Stimulated activated CD8-positive, alpha-beta memory T cell treated with anti-CD3 and anti-CD28 coated beads, Interleukin-15, amount 100 ng/mL, for 24 hours (primary cell): ENCODE measurements at places on chromosomes 3 and 15.

DNA sequence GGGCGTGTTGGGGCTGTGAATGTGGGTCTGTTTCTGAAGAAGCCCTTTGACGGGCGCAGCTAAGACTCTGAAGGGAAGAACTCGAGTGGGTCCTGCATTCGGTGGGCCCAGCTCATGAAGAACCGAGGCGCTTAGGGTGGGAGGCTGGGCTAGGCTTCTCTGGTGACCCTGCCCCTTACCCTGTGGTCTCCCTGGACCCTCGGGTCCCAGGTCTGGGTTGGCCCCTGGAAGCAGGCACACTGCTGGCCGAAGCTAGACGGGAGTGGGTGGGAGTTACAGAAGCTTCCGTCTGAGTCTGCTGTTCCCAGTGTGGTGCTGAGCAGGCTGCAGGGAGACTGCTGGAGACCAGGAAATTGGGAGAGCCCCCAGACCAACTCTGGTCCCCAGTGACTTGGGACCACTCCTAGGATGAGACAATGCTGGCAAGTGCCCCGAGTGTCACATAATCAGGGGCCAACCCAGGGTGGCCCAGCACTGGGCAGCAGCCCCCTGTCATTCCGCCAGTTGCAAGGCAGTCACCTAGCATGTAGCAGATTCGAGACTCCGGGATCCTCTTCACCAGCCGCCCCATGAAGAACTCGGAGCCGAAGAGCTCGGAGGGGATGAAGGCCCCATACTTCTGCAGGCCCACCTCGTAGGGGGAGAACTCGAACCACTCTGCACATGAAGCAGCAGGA is 16.7 kb upstream of the EHD4 start:
- DNase-seq = no peak

DNA sequence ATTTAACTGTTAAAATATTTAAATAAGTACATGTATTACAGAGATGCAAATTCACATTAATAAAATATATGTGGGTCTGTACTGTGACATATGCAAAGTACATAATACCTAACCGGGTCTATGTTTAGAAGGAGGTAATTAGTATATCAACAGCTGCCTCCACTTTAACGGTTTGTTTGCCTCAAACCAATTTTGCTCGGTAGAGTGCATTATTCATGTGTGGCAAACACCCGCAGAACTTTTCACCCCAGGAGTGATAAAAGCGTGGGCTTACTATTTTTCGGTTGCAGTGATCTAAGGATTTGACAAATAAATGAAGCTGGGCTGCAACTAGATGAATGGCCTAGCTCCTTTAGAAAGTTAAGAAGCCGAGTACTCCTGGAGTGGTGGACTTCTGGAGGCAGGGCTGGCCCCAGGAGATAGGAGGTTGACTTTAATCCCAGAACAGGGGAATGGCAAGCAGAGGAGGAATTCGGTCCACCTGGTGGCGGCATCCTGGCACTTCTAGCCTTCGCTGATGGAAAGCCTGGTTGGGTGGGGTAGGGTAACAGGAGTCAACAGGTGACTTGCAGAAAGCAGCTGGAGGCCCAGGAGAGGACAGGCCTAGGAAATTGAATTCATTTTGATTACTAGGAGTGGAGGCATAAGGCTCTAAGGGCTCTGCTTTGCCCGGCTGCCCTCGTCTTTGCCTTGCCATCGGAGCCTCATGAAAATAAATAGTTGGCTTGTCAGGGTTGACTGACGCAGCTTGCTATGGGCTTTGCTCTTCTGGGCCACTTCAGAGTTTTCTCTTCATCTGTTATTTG is 2.4 kb downstream of the SLCO3A1 start:
- DNase-seq = no peak

DNA sequence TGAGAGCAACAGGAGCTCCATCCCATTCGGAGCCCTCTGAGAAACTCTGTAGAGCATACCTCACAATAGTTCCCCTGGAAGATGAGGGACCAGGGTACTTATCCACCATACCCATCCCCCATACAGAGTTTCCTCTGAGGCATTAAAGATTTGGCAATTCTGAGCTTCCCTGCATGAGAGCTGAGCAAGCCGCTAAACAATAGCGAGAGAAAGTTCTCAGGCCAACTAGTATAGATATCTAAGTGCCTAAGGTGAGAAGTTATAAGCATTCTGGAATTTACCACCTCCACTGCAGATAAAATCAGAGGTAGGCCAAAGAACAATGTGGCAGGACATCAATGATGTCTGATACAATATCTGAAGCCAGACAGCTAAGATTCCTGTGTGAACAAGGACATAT is 129.1 kb upstream of the MBNL1 start:
- no peak for DNase-seq

DNA sequence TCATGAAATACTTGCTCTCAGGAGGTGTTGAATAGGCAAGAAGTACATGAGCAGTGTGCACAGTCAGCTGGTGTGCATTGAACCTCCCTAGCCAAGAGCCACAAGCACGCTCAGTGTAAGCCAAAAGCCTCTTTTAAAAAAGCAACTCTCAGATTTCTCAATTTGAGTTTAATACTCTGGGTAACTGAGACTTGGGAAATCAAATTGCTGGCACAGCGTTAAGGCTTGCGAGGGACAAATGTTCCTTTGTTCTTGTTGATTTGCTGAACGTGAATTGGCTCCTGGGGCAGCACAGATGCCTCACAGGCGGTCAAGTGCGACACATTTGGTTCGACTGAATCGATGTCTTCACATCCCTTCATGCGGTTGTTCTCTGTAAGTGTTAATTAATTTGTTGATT is at the start of gene FAM240A:
FAM240A (plus strand) TSS at position 202 of the 400 bp plus-strand sequence; CDS start at position 361, 159 bp downstream.
- DNase-seq = no peak

- no peak for DNase-seq
These were observed 339.6 kb upstream of the TBL1XR1 start for GRCh38 chr3:177536873-177537272.

DNA sequence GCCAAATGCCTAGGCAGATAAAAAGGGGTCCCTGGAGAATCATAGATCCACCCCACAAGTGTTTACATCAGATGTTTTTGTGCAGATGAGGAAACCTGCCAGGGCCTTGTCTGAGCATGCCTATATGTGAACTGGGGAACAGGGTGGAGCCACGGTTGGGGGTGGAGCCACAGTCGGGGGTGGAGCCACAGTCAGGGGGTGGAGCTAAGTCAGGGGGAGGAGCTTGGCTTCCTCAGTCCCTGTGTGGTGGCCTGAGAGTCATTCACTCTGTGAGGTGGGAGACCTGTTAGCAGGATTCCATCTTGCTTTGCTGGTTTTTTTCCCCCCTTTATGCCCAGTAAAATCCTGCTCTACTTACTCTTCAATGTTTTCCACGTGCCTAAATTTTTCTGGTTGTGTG is 57.8 kb upstream of the TGFBR2 start:
- peak; percentile 5 for DNase-seq

- no peak for DNase-seq
These were observed 1051.7 kb downstream of the ROBO2 start for GRCh38 chr3:78091478-78092119.

DNA sequence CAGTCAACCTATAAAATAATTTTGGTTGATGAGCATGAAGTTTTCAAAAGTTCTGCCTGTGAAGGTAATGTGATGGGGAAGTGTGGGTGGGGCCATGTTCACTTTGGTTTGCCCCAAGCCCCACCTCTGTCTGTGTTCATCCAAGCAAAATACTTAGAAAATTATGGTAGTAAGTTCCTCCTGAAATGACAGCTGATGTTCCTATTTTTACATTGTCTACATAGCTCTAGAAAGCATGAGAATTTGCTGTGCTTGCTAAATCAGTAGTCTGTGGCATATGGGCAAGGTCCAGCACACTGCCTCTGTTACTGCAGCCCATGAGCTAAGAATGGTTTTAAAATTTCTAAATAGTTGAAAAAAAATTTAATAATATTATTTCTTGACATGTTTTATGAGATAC is 21.9 kb upstream of the CP start:
- DNase-seq = no peak

DNA sequence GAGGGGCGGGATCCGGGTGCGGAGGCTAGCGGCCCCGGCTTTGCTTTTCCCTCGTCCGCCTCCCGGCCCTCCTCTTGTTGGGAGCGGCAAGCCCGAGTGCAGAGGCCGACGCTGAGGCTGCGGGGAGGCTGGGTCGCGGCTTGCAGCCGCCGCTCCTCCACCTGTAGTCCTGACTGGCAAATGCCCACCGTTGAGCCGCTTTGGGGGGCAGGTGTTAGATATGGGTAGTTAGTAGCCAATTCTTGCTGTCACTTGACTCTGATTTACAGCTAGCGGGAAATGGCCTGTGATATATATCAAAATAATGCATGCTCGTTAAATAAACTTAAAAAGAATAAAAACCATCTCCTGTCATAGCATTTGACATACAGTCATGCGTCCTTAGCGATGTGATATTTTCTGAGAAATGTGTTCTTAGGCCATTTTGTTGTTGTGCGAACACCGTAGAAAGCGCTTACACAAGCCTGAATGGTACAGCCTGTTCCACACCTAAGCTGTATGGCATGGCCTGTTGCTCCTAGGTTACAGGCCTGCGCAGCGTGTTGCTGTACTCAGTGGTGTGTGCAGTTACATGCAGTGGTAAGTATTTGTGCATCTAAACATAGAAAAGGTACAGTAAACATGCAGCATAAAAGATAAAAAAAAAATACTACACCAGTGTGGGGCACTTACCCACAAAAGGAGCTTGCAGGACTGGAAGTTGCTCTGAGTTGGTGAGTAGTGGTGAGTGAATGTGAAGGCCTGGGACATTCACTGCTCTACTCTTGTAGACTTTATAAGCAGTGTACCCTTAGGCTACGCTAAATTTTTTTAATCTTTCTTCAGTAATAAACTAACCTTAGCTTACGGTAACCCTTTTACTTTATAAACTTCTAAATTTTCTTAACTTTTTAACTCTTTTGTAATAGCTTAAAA is 873 bp downstream of the CAPN7 start:
- DNase-seq = no peak

DNA sequence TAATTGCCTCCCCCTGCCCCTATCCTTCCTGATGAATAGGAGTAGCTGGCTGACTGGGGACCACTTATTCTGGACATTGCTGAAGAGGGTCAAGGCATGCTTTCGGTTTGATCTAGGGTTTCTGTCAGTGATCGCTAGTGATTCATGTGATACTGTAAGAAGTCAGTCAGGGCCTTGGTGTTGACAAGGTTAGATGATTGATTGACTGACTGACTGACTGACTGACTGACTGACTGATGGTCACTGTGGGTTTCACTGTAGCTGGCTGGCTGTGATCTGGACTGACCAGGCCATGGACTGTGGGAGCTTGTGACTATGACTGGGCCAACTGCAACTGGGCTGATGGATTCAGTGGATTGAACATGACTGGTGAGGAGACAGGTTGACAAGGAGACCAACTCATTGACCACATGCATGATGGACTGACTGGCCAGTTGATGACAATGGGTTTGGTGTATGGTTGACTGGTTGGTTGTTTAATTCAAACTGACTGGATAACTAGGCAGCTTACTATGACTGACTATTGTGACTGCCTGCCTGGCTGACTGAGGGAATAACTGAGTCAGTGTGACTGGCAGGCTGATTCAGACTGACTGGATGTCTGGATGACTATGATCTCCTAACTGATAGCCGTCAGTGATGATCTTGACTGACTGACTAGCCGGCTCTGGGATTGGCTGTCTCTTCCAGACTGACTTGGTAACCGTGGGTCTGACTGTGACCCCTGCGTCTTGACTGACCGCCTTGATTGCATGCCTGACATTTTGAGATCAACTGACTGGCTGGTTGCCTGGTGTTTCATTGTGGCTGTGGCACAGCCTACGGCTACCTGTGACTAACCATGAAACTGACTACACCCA is 509.9 kb downstream of the SHQ1 start:
- DNase-seq = peak; percentile 18

DNA sequence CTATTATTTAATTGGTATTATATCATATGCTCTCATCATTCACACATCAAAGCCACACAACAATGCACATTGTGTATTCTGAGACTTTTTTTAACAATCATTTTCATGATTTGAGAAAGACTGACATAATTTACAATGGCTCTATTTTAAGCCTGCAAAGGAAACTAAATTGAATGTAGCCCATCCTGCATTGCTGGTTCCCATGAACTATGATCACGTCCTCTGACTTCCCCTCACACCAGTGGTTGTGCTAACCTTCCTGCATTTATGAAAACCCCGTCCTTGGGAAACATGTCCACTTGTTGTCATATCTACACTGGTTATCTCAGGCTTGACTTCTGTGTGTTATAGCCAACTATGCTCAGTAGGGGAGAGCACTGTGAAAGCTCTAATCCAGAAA is 546.2 kb downstream of the MECOM start:
- DNase-seq = no peak

DNA sequence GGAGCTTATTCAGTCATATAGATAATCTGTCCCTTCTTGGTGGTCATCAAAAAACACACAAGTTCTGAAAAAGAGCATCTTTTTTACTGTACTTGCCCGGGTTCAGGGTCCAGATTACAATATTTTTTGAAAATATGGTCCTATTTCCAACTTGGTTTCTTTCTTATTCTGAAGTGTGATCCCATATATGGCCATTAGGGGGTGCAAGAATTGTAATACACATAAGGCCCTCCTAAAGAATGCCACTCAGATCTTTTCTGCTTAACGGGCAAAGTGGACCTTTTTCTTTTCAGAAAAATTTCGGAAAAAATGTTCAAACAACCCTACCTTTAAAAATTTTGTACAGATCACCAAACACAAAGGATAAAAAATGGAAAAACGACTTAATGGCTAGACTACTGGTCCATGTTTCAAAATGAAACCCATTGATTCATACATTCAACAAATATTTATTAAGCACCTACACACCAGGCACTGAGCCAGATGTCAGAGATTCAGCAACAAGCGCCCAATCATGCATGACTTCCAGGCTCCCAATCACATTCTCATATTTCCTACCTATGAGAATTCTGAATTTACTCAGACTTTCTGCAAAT is 102.0 kb upstream of the MYRIP start:
- no peak for DNase-seq

DNA sequence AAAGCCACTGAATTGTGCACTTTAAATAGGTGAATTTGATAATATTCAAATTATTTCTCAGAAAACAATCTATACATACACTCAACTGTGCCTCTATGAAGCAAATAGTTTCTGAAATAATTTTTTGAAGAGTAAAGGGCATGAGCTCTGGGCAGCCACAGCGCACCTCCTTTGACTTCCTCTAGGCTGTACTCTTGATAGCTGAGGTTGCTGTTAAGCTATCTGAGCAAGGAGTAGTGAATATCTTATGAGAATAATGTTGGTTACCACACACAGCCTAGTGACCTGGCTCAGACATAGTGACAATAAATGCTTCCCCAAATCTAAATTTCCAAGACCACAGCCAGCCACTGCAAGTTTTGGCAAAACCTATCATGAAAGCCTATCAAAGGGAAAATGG is 11.6 kb upstream of the SEC61A1 start:
- DNase-seq = no peak

- peak; percentile 28 for DNase-seq
These were observed at the start of gene GPR171 for GRCh38 chr3:151203051-151203420. TSS of gene GPR171 (minus strand) at chr3:151203216. CDS start at chr3:151199386, 3,830 bp downstream.

GRCh38 chr3:134308350-134308891 is 57.8 kb upstream of the RYK start:
- peak; percentile 63 for DNase-seq
